ENCODE measurements at places on chromosomes 5 and 9.

- no peak for DNase-seq
These were observed 375.2 kb upstream of the TLE4 start for GRCh38 chr9:79196606-79197005.

- DNase-seq: peak; percentile 22
These were observed 1.4 kb upstream of the ENC1 start for GRCh38 chr5:74641735-74642542.

GRCh38 chr9:128568470-128569078, 16.2 kb downstream of the SPTAN1 start:
- DNase-seq: no peak

- DNase-seq: no peak
These were observed 133.4 kb upstream of the OTULINL start for GRCh38 chr5:14447958-14448911.

DNA sequence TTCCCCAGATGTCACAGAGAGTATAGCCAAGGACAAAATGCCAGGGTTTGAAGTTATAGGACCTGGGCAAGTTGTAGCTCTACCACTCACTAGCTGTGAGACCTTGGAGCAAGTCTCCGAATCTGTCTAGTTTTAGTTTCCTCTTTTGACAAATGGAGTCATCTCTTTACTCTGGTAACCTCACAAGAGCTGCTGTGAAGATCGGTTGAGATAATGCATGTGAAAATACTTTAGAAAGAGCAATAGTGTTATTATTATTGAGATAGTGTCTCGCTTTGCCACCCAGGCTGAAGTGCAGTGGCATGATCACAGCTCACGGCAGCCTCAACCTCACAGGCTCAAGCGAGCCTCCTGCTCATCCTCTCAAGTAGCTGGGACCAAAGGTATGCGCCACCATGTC, 117.9 kb upstream of the NR5A1 start:
- DNase-seq: peak; percentile 12

- DNase-seq: no peak
These were observed 1.1 kb upstream of the ADAM19 start for GRCh38 chr5:157576678-157577077.

GRCh38 chr5:55039843-55040242, 15.8 kb downstream of the GZMK start:
- DNase-seq: no peak

DNA sequence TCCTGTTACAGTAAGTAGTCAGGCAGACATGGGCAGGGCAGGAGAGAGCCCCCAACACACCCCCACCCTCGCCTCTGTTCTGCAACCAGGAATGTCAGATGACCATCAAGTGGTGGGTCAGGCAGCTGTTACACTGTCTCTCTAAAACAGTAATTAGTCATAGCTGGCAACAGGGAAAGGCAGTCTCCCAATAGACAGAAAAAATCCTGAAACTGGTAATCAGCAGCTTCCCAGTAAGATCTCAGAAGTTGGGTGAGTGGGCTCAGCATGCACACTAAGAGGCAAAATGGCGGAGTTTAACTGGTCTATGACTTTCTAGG, 90.2 kb downstream of the C5orf15 start:
- no peak for DNase-seq

DNA sequence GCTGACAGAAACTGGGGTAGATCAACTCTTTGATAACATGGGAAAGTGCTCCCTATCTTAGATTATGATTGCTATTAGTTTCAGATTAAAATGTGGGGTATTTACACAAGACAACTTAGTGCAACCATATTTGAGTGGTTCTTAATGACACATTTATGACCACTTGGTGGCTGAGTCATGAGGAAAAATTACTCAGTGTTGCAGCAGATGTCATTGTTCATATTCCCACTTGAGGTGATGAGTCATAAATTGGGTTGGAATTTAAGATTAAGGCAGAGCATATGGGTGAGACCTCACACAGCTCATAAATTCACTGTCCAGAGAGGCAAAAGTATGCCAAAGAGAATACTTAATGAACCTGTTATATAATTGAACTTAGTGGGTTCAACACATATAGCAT, 408.3 kb downstream of the DMRT2 start:
- no peak for DNase-seq

GRCh38 chr5:172664018-172664417, 23.0 kb downstream of the NEURL1B start:
- no peak for DNase-seq

DNA sequence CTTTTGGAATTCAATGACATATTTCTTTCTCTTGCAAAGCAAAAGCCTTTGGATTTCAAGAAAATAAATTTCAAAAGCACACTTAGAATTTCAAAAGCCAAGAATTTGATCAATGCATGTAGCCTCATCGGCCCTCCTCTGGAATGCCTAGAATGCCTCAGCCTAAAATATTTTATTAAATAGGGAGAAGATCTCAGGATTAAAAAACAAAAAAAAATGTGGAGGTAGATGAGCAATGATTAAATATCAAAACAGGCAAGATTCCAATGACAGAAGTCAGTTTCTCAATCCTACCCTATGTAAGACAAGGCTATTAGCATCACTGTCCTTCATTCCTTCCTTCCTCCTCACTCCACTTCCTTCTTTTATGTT, 169.0 kb downstream of the CDH6 start:
- no peak for DNase-seq

DNA sequence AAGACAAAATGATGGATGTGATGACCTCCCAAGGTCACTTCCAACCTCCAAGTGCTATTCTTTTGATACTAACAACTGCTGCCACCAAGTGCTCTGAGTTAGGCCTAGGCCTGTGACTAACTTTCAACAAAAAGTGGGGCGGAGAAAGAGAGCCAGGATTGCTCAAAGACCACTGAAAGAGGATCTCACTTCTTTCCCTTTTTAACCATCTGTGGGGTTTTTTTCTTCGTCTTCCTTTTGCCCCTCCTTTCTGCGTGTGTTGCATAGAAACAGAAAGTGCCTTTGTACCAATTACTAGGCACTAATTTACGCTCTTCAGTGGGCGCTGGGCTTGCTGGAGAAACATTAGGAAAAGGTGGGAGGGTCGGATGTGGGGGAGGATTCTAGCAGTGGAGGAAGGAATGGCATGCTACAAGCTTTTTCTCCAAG, 8.0 kb downstream of the KLF9 start:
- peak; percentile 42 for DNase-seq

DNA sequence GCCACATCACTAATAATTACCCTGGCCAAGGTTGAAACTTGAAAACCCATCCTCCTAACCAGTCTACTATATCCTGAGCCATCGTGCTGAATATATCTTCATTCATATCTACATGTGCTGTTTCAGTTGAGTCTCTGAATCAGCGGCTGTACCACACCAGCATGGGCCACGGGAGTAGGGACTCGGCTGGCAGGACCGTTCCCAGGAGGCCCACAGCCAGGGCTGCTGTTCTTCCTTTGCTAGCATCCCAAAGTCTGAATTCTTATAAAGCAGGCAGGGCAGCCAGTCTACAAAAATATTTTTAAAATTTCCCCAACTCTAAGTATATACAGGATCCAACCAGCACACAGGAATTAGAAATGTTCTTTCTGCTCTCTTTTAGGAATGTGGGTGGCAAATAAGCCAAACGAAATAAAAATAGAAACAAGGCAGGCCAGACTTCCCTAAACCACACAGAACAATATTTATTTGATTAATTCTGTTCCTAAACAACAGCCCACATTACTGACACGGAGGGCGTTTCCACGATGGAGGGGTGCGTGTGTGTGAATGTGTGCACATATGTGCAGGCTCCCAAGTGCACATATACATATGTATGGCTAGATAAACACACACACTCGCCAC, 42.8 kb upstream of the EQTN start:
- no peak for DNase-seq

- DNase-seq: no peak
These were observed 8.9 kb downstream of the LCN1 start for GRCh38 chr9:135530146-135530545.

DNA sequence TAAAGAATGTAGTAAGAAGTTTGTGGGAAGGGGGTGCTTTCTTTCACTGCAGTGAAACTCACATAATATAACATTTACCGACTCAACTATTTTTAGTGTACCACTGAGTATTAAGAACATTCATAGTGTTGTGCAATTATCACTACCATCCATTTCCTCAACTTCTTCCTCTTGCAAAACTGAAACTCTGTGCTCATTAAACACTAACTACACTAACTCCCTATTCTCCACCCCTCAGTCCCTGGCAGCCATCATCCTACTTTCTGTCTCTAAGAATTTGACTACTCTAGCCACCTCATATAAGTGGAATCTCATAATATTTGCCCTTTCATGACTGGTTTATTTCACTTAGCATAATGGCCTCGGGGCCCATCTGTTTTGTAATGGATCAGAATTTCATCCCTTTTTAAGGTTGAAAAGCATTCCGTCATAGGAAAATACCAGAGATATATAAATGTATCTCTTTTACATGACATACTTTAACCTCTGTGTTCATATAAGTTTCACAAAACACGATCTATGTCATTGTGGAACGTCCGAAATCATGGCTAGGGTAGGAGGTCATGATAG, 56.3 kb upstream of the DIRAS2 start:
- no peak for DNase-seq

DNA sequence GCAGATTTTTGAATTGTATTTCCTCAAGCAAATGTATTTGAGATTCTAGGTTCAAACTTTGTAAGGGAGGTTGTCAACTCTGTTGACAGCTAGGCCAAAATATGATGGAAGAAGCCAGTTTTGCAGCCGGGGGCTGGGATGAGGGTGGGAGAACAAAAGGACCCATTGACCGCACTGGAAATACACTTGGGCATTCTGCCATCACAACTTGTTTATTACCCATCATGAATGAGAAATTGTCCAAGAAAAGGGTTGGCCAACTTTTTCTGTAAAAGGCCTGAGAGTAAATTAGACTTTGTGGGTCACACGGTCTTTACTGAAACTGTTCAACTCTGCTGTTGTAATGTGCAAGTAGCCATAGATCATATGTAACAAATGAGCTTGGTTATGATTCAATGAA, 221.3 kb upstream of the KLF9 start:
- no peak for DNase-seq

DNA sequence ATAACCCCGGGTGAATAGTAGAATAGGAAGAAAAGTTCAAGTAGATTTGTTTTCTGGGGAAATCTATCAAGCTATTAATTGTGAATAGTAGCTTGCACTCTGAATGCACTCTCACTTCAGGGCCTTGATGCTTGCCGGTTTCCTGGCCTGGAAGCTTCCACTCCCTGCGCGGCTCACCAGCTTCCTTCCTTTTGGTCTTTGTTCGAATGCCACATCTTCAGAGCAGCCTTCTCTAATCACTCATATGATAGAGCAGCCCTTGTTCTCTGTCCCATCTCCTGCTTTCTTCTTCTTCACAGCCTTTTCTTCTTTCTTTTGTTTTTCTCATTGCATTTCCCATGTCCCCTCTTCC, 146.7 kb downstream of the MAST4 start:
- DNase-seq: no peak

- peak; percentile 26 for DNase-seq
These were observed 11.4 kb downstream of the YTHDC2 start for GRCh38 chr5:113524927-113525326.

GRCh38 chr5:167708449-167708848, 583.0 kb upstream of the WWC1 start:
- DNase-seq: no peak

GRCh38 chr5:91521334-91521733, 138.2 kb upstream of the ARRDC3 start:
- no peak for DNase-seq

DNA sequence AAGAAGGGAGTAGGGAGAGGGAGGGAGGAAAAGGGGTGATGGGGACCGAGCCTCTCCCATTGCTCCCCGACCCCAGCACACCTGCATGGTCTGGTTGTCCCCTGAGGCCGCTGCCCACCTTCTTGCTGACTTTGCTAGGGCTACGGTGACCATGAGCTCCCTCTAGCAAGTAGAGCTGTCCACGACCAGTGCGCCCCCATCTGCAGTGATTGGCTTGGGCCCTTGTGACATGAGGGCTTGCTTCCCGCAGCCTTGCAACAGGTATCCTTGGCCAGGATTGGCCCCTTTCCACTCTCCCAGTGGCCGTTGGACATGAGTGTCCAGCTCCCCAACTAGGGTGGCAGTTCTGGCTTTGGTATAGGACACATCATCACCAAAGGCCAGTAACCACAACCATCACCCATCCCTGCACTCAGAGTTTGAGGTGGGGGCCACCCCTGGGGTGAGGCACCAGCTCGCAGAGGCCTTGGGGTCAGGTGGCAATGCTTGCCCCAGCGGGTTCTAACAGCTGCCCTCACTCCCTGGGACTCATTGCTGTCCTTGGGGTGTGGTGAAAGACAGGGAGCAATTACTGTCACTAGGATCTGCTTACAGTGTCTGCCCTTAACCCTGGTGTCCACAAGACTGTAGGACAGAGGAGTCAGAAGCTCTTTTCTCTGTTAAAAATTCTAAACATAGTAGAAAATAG, 17.2 kb upstream of the NINJ1 start:
- no peak for DNase-seq

DNA sequence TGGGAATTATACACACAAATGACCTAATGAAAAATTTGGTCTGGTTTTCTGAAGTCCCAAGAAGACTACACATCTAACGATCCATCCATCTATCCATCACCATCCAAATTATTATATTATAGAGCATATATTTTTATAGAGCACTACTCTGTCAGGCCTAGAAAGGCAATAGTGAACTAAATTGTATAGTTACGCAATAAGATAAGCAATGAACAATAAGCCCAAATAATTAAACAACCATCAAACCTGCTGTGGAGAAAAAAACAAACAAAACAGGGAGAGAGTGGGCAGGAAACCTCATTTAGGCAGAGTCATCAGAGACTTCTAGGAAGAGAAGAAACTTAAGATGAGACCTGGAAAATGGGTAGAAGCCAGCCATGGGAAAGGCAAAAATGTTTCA, 59.7 kb downstream of the MTX3 start:
- no peak for DNase-seq

GRCh38 chr9:117035546-117035945, 348.4 kb downstream of the TRIM32 start:
- no peak for DNase-seq

GRCh38 chr5:108472237-108472636, 90.3 kb upstream of the FBXL17 start:
- DNase-seq: no peak

- no peak for DNase-seq
These were observed 377.6 kb downstream of the DNAH5 start for GRCh38 chr5:13566871-13567339.

GRCh38 chr9:80061940-80062339, 490.2 kb downstream of the TLE4 start:
- DNase-seq: no peak

DNA sequence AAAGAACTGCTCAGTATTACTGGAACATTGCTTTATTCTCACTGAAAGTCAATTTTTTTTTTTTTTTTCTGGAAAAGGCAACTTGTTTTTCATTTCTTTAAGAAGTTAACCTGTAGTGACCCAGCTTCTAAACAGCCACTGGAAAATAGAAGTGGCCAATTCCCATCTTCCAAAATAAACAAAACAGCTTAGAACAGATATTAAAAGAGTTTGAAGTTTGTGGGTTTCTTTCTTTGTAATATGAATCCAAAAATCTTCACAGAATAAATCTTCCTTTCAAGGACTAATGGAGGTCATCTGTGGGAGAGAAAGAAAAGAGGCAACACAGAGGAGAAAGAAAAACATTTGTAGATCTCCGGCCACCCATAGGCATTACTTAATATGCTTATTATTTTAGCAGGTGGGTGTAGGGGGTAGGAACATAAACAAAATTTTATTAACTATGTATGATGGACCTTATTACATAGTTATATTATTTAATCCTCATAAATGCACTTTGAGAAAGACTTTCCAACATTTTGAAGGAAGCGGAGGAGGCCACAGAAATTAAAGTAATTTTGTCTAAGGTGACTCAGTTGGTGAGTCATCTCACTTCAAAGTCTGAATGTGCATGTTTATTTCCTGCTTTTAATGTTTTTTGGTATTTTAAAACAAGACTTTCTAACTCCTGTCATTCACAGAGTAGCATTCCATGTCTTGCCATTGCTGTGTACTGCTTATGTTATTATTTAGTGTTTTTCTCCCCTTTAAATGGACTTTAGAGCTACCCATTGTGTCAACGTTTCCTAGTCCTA, 1791.8 kb upstream of the WWC1 start:
- no peak for DNase-seq

Measured in CD4-positive, alpha-beta T cell treated with Interleukin-21 for 1 hour (primary cell).